ENCODE measurements at places on chromosomes 12 and 14.

DNA sequence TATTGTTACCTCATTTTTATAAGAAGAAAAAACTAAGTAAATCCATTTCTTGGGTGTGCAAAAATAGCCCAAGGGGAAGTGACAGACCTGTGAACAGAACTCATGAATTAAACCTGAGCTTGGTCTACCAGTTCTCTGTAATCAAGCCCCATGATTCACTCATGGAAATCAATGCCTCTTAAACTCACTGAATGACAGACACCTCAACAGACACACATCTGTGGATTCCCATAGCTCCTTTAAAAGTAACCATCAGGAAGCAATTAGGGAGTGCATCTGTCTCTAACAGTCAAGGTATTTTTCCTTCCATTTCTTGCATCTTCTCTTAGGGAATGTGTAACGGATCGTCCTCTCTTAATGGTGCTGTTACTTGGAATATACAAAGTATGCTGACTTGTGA lies 215.0 kb upstream of the EEA1 start:
- DNase-seq, result peak; percentile 45

DNA sequence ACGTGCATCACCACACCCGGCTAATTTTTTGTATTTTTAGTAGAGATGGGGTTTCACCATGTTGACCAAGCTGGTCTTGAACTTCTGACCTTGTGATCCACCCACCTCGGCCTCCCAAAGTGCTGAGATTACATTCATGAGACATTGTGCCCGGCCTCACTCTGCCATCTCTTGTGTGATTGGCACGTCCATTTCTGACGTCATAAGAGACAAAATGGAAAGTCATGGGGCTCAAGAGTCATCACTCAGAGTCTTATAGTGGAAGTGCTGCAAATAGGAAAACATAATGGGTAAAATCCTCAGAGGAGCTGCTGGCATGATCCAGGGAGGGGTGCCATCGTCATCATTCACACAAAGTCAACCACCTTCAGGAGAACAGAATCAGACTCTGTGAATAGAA lies 54.2 kb upstream of the GPATCH2L start:
- no peak for DNase-seq

DNA sequence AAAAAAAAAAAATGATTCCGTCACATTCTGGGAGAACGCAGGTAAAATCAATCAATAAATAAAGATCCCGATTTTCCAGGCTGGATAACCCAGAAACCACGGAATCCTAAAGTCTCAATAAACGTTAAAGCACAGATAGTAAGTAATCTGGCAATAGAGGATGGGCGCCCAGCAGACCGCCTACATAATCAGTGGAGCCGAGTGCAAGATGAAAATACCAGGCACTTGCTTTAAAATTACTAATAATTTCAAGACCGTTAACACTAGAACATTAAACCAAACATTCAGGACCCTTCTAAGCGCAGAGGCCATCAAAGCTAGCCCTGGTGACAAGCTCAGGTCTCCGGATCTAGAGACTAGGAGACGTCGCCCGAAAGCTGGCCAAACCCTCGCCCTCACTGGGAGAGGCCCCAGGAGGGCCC lies 1.2 kb upstream of the DCAF11 start:
- DNase-seq, result no peak

- DNase-seq, result no peak
These were observed 35.9 kb downstream of the CD9 start for GRCh38 chr12:6235906-6236640.
